ENCODE measurements at places on chromosomes 1 and 21.

DNA sequence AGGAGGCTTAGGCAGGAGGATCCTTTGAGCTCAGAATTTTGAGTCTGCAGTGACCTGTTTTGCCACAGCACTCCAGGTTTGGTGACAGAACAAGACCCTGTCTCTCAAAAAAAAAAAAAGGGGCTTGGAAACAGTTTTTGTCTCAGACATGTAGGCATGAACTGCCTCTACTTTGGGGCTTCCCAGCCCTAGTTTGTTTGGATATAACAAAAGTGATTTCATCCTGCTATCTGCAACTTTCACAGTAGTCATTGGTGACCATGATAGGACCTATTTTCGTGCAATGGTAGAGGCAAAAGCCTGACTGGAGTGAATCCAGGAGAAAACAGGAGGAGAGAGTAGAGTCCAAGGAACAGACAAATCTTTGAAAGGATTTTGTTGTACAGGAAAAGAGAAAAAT, 20.3 kb upstream of the EVI5 start:
- DNase-seq = no peak

GRCh38 chr1:116268211-116268610, 104.8 kb upstream of the ATP1A1 start:
- no peak for DNase-seq

DNA sequence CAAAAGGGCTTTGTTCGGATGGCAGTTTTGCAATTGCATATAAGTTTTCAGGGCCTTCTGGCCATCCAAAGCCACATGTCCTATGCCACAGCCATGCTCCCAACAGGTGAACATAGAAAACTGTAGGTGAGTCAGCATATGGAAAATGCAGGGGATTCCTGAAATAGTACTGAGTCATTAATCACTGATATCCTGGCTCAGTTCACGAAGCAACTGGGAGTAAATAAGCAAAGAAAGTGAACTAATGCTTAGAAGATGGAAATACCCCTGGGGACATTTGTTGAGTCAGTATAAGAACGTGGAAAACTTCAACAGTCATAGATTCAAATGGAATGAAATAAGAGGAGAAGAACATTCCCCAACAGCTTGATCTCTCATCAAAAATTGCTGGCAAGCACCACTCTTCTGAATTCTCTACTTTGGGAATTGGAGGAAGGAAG, 148.9 kb upstream of the RUNX1 start:
- no peak for DNase-seq

DNA sequence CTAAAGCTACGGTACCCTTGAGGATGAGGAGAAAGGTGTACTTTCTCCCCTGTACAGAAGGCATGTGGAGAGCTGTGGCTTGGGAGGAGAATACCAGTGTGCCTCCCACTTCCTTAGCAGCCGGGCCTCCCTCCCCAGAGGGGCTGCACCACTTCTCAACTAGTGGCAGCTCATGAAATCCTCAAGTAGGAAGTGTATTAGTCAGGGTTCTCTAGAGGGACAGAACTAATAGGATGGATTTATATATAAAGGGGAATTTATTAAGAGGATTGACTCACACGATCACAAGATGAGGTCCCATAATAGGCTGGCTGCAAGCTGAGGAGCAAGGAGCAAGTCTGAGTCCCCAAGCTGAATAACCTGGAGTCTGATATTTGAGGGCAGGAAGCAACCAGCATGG, 53.1 kb upstream of the PPP2R5A start:
- no peak for DNase-seq

DNA sequence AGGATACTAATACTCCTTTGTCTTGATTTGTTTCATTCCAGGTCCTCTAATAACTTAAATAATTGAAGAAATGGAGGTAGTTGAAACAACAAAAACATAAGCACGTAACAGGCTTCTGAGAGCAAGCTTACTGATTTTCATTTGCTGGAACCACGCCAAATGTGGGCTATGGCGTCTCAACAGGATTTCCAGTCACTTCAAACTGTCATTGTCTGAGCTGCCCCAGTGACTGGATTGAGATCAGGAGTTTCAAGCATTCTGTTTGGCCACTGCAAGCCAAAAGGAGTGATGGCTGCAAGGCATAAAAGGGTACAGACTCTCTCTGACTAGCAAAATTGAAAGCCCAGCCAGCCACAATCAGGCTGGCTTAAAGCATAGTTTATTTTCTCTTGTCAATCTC, 289.9 kb downstream of the DPYD start:
- DNase-seq = no peak

GRCh38 chr1:201545851-201546492, 7.0 kb downstream of the NAV1 start:
- no peak for DNase-seq

GRCh38 chr1:238811211-238811879, 575.0 kb upstream of the CHRM3 start:
- no peak for DNase-seq

DNA sequence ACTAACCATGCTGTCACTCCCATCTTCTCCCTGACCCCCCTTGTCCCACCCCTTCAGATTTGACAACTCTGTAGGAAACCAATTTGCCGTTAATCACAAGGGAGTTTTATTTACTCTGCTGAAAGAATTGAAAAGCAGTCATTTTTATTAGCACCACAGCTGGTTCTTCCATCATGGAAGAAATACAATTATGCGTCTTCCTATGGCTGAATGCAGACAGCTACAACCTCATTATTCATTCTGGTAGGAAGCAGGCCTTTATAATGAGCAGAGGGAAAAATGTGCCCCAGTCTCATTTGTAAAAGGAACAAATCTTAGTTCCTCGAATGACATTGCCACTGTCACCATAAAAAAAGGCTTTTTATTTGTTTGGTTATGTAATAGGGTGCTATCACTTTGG, 35.2 kb downstream of the JUN start:
- DNase-seq = no peak

GRCh38 chr21:46115441-46116188, 17.7 kb downstream of the COL6A2 start:
- no peak for DNase-seq

DNA sequence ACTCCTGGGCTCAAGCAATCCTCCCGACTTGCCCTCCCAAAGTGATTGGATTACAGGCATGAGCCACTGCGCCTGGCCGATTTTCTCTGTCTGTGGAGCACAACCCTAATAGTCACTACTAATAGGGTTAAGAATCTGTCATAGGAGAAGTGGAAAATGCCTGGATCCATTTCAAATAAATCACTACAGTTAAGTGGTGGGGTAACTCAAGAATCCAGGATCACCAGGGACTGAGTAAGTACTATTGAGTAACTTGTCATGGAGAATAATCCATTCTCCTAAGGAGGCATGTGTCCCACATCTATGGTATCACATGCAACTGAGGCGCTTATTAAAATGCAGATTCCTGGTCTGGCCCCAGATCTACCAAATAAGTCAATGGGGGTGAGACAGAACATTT, 53.2 kb downstream of the OPTC start:
- DNase-seq = no peak

Measured in activated naive CD4-positive, alpha-beta T cell (primary cell).